ENCODE measurements at places on chromosomes 6 and 20.
A peak's percentile ranks its signal among the peaks of the same experiment; 100 is the strongest.

GRCh38 chr6:27608916-27609883, 136.3 kb upstream of the ZNF184 start:
- no peak for DNase-seq

DNA sequence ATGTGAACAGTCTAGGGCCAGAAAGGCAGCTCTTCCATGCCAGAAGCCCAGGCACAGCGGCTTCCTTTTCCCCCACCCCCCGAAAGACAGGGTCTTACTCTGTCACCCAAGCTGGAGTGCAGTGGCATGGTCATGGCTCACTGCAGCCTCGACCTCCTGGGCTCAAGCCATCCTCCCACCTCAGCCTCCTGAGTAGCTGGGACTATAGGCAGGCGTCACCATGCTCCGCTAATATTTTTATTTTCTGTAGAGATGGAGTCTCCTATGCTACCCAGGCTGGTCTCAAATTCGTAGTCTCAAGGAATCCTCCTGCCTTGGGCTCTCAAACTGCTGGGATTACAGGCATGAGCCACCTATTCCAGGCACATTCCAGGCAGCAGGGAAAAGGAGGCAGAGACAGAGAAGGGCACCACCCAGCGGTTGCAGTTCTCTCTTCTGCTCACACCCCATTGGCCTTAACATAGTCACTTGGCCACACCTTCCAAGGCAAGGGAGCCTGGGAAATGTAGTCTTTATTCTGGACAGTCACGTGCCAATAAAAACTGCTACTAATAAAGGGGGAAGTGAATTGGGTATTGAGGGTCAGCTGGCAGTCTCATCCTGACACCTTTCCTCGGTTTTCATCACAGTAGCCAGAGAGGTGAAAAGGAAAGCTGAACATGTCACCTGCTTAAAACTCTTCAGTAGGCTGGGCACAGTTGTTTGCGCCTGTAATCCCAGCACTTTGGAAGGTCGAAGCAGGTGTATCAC, 205.9 kb downstream of the ZMYND8 start:
- DNase-seq, result peak; percentile 44

GRCh38 chr6:170007468-170008293, 256.3 kb downstream of the ERMARD start:
- DNase-seq, result no peak

DNA sequence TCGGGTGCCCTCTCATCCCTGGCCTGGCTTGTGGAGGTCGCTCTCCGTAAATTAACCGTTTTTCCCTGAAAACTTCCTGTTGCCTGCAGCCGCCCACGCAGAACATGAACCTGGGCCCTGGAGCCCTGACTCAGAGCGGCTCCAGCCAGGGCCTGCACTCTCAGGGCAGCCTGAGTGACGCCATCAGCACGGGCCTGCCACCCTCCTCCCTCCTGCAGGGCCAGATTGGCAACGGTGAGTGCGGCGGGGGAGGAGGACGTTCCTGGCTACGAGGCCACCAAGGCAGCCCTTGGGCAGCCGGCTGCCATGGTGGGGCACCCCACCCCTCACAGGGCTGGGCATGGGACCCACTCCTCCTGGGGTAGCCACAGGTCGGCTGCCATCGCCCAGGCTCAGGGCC, 17.8 kb downstream of the SS18L1 start:
- no peak for DNase-seq

- no peak for DNase-seq
These were observed 61.7 kb downstream of the HDGFL1 start for GRCh38 chr6:22631091-22631490.

DNA sequence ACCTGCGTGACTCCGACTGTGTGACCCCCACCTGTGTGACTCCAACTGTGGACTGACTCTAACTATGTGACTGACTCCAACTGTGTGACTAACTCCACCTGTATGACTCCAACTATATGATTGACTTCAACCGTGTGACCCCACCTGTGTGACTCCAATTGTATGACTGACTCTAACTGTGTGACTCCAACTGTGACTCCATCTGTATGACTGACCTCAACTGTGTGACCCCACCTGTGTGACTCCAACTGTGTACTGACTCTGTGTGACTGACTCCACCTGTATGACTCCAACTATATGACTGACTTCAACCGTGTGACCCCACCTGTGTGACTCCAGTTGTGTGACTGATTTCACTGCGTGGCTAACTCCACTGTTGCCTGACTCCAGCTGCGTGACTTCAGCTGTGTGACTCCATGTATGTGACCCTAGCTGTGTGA, 38.6 kb downstream of the SYNJ2 start:
- DNase-seq, result no peak

- DNase-seq, result no peak
These were observed 13.6 kb upstream of the ZBTB9 start for GRCh38 chr6:33440649-33441309.

- DNase-seq, result no peak
These were observed 62.0 kb downstream of the CARMIL1 start for GRCh38 chr6:25341203-25341552.

- DNase-seq, result no peak
These were observed 39.6 kb downstream of the PLCG1 start for GRCh38 chr20:41176711-41177552.

- no peak for DNase-seq
These were observed 11.9 kb downstream of the GPX5 start for GRCh38 chr6:28537509-28538140.
